ENCODE measurements at places on chromosomes 2 and 18.

DNA sequence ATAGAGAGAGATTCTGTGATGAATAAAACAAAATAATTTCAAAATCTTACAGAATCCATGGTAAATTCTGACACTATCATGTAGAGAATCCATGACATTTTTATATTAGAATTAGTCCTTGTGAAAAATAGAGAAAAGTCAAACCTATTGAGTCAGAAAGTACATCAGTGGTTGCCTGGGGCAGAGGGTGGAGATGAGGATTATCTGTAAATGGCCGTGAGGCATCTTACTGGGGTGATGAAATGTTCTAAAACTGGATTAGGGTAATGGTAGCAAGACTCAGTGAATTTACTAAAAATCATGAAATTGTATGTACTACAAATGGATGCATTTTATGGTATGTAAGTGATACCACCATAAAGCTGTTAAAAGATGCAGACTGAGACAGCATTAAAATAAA, 323.1 kb downstream of the SLC8A1 start:
- no peak for DNase-seq

DNA sequence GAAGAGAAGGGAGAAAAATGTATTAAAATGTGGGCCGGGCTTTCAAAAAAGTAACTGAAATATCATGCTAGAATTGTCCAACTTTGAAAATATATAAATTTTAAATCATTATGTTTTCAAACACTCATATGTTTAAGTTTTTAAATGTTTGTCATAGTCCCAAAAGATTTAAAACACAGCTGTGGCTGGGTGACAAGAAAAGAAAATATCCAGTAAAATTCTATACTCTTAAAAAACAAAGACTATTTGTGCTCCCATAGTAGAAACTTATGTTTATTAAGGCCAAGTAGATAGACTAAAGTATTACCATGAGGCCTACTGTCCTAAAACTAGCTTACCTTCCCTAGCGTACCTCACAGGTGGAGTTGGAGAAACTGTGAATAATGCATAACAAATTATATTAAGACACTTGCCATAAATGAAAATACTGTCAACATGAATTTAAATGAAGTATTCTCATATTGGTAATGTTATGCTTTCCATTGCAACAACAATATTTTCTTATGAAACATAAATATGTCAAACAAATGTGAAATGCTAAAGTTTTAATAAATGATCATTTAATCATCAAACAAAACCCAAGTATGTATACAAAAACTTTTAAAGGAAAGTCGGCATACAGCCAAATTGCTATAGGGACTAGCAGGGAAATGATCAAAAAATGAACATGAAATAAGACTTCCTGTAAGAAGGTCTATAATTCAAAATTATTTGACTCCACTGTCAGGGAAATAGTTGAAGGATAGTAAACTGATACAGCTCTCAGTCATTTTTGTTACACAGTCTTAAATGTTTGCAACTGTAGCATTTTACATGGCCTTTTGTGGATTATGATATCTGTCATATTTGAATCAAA, 13.4 kb downstream of the MEIS1 start:
- no peak for DNase-seq

DNA sequence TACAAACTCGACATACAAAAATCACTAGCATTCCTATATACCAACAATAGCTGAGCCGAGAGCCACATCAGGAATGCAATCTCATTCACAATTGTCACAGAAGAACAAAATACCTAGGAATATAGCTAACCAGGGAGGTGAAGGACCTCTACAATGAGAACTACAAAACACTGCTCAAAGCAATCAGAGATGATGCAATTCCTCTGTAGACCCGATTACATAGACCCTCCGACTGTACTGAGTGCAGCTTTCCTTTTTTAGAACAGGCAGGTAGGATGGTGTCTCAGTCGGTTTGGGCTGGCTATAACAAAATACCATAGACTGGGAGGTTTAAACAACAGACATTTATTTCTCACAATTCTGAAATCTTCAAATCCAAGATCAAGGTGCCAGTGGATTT, 139.5 kb upstream of the REV1 start:
- no peak for DNase-seq

- DNase-seq: no peak
These were observed 89.8 kb downstream of the TGOLN2 start for GRCh38 chr2:85237849-85238565.

DNA sequence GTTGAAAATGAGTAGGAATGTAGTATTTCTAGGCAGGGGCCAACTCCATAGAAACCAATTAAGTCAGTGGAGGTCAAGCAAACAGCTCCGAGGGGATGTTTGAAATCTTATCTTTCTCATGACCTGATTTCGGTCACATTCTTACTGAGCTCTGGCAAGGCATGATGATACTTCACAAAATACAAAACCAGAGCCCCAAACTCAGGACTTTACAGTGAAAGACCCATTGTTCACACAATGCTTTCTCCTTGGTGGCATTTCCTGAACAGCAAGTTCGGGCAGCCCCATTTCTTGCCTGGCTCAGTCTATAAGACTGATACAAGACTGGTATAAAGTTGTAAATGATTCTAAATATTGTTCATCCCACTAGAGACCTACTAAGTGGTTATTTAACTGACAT, 53.3 kb downstream of the LAMA1 start:
- DNase-seq: no peak

GRCh38 chr18:70288851-70289328, at the start of gene SOCS6:
SOCS6 (plus strand) TSS chr18:70289045; CDS start chr18:70324669, 35,624 bp downstream.
- DNase-seq: peak; percentile 45

DNA sequence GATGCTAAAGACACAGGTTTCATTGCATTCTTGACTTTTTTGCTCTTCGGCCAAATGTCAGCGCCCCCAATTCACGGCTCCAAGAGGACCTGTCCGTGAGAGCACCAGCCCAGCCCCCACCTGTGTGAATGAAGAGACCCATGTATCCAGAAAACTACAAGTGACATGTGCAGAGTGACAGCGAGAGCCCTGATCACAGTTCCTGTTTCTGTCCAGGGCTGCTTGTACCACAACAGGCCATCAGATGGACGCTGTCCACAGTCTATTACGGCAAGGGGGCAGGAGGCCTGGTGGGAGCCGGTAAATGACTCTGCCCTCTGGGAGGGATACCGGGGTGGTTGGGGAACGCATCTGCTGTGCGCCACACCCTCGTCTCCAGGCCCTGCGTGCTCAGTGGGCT, 520.9 kb upstream of the ID2 start:
- DNase-seq: no peak

- DNase-seq: peak; percentile 60
These were observed 68.4 kb upstream of the PPP1CB start for GRCh38 chr2:28683100-28683706.

DNA sequence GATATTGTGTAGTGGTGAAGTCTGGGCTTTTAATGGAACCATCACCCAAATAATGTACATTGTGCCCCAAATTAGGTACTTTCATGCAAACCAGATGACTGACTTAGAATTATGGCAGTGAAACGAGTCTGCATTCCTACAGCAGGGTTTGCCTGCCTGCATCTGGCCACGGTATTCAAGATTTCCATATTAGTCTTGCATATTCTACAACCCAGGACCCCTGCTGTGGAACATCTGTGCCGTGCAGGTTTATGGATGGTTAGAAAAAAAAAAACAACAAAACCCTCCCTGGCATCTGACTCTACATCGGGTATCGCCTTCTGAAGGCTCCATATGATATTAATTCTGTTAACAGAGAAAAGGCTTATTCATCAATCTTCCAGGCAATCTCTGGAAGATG, 394.8 kb downstream of the DCDC2C start:
- no peak for DNase-seq

DNA sequence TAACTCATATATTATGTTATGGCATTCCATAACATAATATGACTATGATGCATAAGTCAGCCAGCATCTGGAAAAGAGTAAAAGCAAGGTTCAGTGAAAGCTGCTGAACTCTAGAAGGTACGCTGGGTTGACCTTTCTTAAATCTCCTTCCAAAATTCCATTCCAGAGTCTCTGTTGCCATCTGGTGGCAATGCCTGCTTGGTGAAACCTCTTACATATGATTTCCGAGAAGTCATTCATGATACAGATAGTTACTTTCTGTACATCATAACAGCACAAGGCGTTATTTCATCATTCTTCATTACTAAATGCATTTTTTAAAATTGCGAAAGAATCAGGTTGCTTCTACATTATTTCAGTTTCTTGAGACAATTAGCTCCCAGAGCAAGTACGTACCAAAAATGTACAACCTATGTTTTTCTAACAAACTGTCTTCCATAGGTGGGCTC, 7.0 kb upstream of the EPG5 start:
- peak; percentile 26 for DNase-seq

- no peak for DNase-seq
These were observed 158.4 kb upstream of the FHL2 start for GRCh38 chr2:105557021-105557920.

GRCh38 chr2:16487686-16488085, 177.9 kb downstream of the CYRIA start:
- peak; percentile 29 for DNase-seq

DNA sequence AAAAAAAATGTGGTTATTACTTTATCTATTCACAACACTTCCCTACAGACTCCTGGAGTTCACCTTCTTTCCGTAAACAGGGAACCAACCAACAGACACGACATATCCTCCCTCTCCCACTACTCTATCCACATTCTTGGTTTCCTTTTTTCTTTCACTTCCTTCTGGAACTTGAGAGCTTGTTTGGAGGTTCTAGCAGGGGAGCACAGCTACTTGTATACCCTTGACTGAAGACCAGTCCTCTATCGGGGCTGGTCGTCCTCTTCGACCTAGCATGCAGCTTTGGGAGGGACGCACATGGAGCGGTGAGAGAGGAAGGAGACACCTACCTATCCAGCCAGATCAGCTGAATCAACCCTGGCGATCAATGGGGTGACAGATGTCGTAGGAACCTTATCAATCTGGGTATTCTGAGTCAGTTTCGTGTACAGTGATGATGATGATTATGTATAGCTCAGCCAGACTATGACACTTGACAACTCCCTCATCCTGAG, 43.5 kb upstream of the MSH2 start:
- DNase-seq: no peak
